ENCODE measurements at places on chromosomes 12 and 14. TPM values are rescaled to one million over a fixed set of nuclear protein-coding genes. Genes with fewer than 3 reads are reported as not detected.

DNA sequence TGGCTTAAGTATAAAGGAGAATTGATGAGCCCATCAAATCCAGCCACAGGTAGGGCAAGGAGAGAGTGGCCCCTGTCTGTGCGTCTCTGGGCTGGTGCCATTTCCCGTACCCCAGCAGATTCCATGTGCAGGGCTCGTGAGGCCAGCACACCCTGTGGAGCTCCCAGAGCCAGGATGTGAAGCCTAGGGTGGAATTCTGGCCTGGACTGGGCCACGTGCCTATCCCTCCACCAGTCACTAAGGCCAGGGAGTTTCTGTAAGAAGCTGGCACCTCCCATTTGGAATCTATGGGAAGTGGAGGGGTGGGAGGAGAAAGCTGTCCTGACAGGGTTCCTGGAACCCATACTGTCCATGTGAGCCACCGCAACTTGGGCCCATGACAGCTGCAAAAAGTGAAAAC, 148.5 kb downstream of the FOXN3 start:
- no peak overlapping the region for H3K4me3 ChIP-seq
- peaks cover 4% of the 10 kb centered on the region for H3K4me1 ChIP-seq
- no peaks in the 10 kb centered on the region for H3K36me3 ChIP-seq
- H3K27ac ChIP-seq, result no peak overlapping the region

CABP1 gene
- total RNA-seq, result not detected

DNA sequence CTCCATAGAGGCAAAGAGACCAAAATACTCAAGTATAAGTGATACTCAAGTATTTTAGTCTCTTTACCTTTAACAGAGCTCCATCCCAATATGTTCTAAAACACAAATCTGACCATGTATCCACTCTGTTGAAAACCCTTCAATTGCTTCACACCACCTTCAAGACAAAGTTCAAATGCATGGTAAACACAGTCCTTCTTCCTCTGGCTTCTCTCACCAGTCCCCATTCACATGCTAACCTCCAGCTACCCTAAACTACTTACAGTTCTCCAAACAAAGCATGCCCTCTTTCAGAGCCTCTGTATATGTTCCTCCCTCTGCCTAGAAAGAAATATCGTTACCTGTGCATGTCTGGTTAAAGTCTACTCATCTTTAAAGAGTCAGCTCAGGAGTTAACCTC, 100.2 kb downstream of the NUMB start:
- H3K4me3 ChIP-seq, result no peak overlapping the region
- no peak overlapping the region for H3K27ac ChIP-seq
- DNase-seq, result no peak
- peaks cover 5% of the 10 kb centered on the region for H3K36me3 ChIP-seq

DNA sequence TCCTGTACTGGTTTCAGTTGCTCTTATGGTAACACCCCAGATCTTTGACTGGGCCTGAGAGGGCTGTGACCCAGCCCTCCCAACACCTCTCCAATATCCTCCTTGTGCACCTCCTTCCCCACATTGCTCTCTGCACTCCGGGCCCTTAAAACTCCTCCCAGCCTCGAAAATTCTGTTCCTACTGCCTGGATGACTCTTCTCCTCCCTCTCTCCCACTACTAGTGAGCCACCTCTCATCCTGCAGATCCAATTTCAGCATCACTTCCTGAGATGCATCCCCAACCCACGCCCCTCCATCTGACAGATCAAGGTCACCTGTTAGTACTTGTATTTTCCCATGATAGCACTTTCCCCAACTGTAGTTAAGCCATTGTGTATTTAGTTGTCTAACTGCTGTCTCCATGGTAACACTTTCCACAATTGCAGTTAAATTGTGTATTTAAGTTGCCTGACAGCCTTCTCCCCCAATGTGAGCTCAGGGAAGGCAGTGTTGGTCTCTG, 11.5 kb upstream of the NT5DC3 start:
- H3K4me3 ChIP-seq, result no peak overlapping the region
- no peaks in the 10 kb centered on the region for H3K36me3 ChIP-seq
- H3K27ac ChIP-seq, result no peak overlapping the region
- H3K27me3 ChIP-seq, result no peaks in the 10 kb centered on the region
- DNase-seq, result no peak

DNA sequence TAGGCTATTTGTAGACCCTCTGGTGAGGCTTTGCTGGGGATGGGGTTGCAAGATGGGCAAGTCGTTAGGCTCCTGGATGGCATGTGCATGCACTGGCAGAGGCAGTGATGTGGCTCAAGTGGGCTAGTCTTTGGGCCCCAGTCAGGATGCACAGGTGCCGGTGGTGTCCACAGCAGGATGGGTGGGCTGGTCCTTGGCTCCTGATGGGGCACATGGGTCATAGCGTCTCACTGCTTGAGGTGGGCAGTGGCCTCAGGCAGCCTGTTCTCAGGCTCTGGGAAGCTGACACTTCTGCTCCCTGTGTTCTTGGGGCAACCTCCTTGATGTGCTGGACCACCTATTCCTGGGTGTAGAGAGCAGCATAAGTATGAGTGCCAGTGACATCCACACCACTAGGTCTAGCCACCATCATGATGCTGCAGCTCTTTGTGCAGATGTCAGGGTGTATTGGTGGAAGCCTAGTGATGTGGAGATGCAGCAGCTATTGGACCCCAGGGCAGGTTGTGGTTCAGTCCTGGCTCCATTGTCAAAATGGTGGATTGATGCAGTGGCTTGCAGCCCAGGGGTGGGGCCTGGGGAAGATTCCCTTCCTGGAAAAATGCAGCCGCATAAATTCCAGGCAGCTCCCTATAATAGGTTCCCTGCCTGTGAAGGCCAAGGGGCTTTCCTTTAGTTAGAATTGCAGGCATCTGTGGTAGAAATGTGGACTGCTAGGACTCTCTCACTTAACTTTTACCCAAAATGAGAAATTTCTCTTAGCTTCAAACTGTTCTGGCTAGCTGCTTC, 742.5 kb upstream of the MDGA2 start:
- no peak overlapping the region for H3K27ac ChIP-seq
- H3K4me1 ChIP-seq, result no peaks in the 10 kb centered on the region
- DNase-seq, result no peak

DNA sequence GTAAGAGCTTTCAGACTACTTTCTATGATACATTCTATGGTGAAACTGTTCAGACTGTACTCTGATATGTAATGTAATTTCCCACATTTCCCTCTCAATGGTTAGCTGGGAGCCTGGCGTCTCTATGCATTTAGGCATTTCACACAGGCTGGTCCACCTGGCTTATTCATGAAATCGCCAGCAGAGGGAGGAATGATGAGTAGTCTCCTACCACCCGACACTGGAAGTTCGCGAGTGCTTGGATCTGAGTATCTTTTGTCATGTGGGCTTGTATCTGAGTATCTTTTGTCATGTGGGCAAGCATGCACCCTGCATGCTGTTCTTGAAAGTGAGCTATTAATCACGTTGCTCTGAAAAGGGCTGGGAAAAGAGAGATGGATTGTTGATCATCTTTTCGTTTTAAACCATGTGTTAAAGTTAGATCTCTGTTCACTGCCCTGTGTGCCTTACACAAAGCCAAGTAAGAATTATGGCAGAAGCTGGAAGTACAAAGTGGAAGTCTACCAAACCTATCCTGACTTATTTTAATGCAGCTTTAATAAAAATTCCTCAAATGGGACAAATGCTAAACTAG, 235.0 kb downstream of the ATP23 start:
- no peak overlapping the region for H3K4me3 ChIP-seq
- no peak overlapping the region for H3K27ac ChIP-seq
- no peaks in the 10 kb centered on the region for H3K27me3 ChIP-seq
- DNase-seq, result no peak
- H3K4me1 ChIP-seq, result no peaks in the 10 kb centered on the region
- H3K36me3 ChIP-seq, result no peaks in the 10 kb centered on the region

B4GALNT3 gene
- total RNA-seq, result 31.0 TPM

DNA sequence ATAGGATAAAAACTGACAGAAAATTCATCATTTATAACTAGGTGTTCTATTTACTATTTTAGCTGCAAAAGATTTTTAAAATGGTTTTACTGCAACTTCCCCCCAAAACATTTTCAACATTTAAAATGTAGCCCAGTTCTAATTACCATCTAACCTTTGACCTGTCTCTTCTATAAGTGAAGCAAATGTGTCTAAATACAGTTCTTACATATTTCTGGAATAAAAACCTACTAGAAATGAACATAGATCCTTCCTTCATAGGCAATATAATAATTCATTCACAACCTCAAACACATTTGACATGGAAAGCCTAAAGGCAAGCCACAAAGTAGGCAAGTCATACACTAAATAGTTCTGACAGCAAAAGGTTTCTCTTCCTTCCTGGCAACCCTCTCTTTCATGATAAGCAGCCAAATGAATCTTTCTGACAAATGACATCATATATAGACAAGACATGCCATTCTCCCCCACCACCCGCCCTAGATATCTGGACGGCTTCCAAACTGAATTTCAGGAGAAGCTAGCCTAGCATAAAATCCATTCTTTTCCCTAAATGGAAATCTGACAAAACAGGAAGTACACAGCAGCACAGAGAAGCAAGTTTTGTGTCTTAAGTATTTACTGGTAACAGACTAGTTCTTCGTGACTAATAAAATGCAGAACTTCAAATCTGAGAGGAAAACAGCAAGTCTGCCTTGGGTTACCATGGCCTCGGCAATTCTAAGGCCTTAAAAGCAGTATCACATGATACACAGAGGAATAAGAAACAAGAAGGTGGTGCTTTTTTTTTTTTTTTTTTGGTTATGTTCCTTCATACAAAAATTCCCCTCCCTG, 17.2 kb upstream of the ARID4A start:
- no peak overlapping the region for H3K4me3 ChIP-seq
- peaks cover 30% of the 10 kb centered on the region for H3K36me3 ChIP-seq
- no peak for DNase-seq
- peaks cover 44% of the 10 kb centered on the region for H3K4me1 ChIP-seq
- H3K27ac ChIP-seq, result peak overlapping the region; percentile 77
- no peaks in the 10 kb centered on the region for H3K27me3 ChIP-seq

DNA sequence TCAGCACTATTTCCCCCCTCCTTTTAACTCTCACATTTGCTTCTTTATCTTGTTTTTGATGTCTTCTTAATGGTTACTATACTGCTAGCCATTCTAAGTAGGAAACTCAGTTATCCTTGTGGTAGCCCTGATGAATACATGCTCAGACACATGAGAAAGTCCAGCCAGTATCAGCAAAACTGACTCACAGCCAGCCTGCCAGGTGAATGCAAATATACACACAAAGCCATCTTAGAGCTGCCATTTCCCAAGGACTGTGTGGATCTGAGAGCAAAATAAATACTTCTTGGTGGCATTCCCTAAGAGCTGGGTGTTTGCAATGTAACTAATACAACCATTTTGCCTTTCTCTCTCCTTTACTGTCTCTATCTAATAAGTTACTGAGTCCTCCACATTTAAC, 455.2 kb downstream of the CCER1 start:
- H3K27ac ChIP-seq, result no peak overlapping the region
- H3K4me3 ChIP-seq, result no peak overlapping the region
- H3K4me1 ChIP-seq, result no peaks in the 10 kb centered on the region
- H3K27me3 ChIP-seq, result no peaks in the 10 kb centered on the region
- DNase-seq, result no peak

HOXC6 gene
- not detected for total RNA-seq

- DNase-seq, result peak; percentile 24
- H3K27ac ChIP-seq, result peak within 1 kb of the TSS; percentile 92
- no peaks in the 10 kb centered on the region for H3K27me3 ChIP-seq
- H3K4me1 ChIP-seq, result peaks cover 8% of the 10 kb centered on the region
Measured at GRCh38 chr12:112978163-112979040, at the start of gene OAS2. TSS of gene OAS2 (plus strand) at chr12:112978519. CDS start at chr12:112978609, 90 bp downstream.

DNA sequence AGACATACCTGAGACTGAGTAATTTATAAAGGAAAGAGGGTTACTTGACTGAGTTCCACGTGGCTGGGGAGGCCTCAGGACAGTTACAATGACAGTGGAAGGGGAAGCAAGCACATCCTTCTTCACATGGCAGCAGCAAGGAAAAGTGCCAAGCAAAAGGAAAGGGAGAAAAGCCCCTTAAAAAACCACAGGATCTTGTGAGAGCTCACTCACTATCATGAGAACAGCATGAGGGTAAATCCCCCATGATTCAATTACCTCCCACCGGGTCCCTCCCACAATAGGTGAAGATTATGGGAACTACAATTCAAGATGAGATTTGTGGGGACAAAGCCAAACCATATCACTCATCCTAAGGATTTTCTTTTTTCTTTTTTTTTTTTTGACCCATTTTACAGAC, 177.8 kb upstream of the EEA1 start:
- H3K36me3 ChIP-seq, result no peaks in the 10 kb centered on the region
- no peak overlapping the region for H3K27ac ChIP-seq
- no peak for DNase-seq
- no peaks in the 10 kb centered on the region for H3K27me3 ChIP-seq

TAS2R31 gene
- total RNA-seq, result 4.6 TPM

DNA sequence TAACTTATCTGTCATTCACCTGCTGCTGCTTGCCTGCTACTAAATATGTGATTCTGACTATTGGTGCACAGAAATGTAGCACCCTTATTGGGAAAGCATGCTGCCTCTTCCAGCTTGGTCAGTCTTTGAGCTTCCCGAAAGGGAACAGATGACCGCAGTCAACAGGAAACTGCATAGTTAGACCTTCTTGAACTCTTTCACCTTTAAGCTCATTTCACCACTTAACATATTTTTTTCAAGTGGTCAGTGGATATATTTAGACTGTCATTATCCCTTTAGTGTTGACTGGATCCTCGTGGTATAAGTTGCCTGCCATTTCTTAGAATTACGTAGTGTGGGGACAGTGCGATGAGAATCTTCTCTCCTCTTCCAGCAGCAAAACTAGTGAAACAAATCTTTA, 224.9 kb downstream of the FBXL14 start:
- no peak overlapping the region for H3K4me3 ChIP-seq
- no peaks in the 10 kb centered on the region for H3K36me3 ChIP-seq
- no peaks in the 10 kb centered on the region for H3K27me3 ChIP-seq
- no peak overlapping the region for H3K27ac ChIP-seq
- no peaks in the 10 kb centered on the region for H3K4me1 ChIP-seq

C1S gene
- 146 TPM for total RNA-seq

DNA sequence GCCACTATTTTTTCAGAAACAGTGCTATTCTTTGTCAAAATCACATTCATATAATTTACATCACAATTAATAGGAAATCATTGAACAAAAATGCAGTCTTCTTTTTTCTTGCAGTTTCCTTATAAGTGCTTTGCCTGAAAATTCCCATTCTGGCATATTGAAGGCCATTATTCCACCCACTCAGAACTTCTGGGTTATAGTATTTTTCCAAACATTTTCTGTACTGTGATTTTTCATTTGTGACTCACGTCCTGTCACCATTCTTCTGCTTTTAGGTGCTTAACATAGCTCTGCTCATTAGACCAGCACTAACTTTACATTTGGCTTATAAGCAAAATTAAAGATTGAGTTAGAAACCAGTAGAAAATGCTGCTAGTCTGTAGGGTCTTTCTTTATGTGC, 241.0 kb upstream of the NPAS3 start:
- H3K4me3 ChIP-seq, result no peak overlapping the region
- H3K27me3 ChIP-seq, result no peaks in the 10 kb centered on the region
- no peak for DNase-seq
- H3K27ac ChIP-seq, result no peak overlapping the region
- no peaks in the 10 kb centered on the region for H3K4me1 ChIP-seq

- no peak overlapping the region for H3K27ac ChIP-seq
- H3K27me3 ChIP-seq, result no peaks in the 10 kb centered on the region
- peaks cover 3% of the 10 kb centered on the region for H3K4me1 ChIP-seq
- H3K36me3 ChIP-seq, result no peaks in the 10 kb centered on the region
- peak; percentile 53 for DNase-seq
Measured at GRCh38 chr12:101490286-101490920, 15.3 kb downstream of the SPIC start.
